ENCODE measurements at places on chromosomes 7 and 10.

GRCh38 chr10:69093933-69094332 is 6.0 kb downstream of the SRGN start:
- DNase-seq: no peak

DNA sequence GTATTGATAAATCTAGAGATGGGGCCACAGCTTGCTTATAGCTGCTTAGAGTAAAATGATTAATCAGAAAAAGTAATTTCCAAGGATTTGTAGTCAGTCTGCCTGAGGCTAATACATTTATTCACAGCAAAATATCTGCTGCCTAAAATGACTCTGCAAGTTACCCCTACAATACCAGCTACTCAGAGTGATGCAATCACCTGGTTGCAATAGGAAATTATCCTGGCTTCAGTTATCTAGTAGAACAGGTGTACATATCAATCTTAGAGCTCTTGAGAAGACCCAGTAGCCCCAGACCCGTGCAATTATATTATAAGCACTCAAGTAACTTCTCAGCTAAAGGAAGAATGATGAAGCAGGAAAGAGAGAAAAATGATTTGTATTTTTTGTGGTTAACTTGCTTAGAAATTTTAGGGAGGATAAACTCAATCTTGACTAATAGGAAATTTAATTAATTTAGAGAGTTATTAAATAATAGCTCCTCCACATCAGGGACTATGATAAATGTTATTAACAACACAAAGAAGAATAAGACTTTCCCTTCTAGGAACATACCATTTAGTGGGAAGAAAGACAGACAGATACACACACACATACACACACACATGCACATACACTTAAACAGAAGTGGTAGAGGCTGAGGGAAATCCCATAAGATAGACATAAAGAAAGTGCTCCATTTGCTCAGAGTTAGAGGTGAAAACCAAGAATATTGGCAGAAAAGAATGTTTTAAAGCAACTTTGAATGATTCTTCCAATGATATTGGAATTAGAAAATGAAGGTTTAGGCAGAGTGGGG is 140.4 kb upstream of the PRSS1 start:
- no peak for DNase-seq

DNA sequence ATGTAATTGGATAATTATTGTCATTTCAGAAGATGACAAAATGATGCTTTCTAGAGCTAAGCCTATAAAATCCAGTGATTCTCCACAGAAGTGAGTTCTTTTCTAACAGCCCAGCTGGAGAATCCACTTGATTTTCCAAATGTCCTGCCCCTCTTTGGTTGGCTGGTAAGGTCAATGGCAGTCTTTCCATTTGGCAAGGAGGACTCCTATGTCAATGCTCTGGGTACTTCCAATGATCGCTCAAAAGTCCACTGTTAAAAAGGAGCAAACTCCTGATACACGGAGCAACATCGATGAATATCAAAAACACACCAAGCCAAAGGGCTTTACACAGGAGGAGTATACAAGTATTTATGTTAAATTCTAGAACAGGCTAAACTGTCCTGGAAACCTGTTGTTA is 57.8 kb downstream of the STK17A start:
- DNase-seq: no peak

DNA sequence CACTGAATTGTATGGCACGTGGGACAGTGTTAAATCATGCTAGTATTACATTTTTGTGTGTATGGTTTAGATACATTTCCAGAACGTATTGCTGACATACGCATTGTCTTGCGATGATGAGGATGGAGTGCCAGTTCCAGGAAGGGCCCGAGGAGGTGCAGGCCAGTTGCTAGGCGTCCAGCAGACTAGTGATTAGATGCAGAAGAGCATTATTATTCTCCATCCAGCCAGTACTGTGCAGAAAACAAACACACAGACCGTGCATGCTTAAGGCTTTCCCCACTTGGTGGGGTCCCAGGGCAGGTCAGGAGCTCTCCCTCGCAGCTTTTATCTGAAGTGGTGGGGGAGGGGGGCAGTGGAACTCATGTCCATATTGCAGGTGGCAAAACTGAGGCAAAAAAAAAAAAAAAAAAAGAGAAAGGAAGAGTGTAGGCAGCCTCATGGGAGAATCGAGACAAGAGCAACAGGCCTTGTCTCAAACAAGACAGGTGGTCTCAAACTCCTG is 189.2 kb downstream of the CAMK1D start:
- DNase-seq: no peak

DNA sequence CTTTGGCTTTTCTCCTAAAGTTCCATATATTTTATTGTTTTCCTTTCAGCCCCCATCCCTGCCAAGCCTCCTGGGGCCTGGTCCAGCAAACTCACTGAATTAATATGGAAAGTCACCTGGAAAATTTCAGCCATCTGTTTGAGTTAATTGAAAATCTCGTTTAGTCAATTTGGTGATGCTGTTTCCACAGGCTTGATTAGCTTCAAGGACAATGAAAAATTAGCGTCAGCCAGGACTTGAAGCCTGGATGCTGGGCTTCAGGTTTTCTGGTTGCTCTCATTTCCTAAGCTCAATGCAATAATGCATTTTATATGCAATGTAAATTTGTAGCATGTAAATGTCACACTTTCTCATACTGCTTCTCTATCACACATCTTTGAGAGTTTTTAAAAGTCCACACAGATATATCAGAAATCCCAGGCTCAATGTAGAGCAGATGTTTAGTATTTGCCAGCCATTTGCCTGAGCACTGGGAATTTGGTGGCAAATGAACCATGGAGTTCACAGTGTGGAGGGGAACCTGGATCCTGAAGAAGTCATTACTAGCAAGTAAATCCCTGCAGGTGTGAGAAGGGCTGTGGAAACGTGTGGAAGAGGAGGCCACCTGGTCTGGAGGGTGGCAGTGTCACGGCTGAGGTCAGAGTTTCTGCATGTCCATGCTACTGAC is 228.5 kb downstream of the PAXIP1 start:
- no peak for DNase-seq

All from stimulated activated CD4-positive, alpha-beta T cell treated with anti-CD3 and anti-CD28 coated beads, Interleukin-2, amount 100 ng/mL, for 4 hours (primary cell).